ENCODE measurements at places on chromosomes 6 and 20.

- no peak for DNase-seq
Observed at GRCh38 chr20:58069796-58070663, 158.4 kb downstream of the ANKRD60 start.

DNA sequence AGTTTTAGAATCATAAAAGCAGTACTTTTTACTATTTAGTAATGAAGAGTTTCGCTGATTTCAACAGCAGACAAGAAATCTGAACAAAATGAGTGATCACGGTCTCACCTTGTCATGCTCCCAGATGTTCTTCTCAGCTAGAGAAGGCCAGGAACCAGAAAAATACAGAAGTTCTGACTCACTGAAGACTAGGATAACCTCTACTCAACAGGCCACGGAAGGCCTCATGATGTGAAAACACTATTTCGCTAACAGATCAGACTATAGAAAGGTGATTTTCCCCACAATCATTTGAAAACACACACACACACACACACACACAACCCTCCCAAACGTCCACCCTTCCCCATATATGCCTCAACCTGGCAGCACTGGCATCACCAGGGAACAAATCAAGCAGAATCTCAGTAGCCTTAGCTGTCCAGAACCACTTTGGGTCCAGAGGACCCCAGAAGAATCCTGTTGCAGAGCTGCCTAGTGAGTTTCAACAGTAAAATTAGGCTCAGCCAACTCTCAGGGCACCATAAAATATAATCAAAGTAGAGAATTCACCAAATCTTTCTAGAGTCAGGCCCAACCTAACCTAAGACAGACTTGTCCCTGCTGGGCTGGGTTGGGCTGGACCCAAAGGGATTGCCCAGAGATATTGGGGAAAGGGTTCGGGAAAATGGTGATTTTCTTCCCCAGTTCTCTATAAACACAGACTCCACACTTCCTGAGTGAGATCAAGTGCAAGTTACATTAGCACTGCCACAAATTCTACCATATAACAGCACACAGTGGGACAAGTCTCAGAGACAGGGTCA lies 7.9 kb downstream of the EXOC2 start:
- no peak for DNase-seq

- no peak for DNase-seq
Observed at GRCh38 chr6:21151119-21151518, 442.4 kb upstream of the SOX4 start.

DNA sequence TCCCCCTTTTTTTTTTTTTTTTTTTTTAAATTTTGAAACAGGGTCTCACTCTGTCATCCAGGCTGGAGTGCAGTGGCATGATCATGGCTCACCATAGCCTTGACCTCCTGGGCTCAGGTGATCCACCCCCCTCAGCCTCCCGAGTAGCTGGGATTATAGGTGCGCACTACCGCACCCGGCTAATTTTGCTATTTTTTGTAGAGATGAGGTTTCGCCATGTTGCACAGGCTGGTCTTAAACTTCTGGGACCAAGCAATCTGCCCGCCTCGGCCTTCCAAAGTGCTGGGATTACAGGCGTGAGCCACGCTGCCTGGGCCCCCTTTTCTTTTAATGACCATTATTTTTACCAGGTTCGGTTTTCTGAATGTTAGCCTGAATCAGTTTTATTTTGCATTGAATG lies 5.0 kb upstream of the FAM209A start:
- no peak for DNase-seq

- no peak for DNase-seq
Observed at GRCh38 chr6:115612796-115613479, 447.8 kb downstream of the FRK start.
